HFF-Myc (cell line): ENCODE measurements at places on chromosomes 7 and 10.

DNA sequence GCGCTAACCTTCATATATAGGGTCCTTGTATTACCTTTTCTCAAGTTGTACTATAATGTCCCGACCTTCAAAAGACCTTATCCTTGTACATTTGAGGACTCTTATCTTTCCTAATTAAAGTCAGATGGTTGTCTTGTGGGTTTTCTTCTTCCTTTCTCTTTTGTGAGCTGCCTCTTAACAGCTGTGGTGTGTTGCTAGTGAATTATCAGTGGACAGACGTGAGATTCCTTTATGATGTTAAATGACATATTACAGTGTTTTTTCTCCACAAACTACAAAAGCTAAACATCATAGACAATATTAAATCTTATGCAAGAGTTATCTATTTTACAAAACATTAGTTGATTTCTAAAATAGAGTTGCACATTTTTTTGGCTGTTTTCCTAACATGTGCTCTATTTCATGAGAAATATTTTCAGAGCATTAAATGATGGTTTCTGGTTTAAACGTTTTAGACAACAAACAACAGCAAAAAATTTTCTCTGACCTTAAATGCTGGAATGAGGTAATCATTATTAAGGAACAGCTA, 272.2 kb upstream of the NPVF start:
- DNase-seq = no peak

DNA sequence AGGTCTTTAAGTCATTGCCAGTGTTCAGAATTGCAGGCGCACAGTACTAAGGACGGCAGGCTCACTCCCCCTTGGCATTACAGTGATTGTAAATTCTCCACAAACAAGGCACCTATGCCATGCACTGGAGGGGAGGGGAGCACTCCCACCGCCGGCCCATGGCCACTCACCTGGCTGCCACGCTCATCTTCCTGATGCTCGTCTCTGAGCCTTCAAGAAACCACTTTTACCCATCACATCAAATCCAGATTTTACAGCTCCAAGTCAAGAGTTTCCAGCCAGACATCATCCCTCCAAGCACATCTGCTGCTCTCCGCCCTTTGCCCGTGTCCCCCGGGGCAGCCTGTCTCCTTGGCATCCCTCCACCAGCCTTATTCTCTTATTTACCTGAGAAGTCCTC, 350.2 kb upstream of the SHH start:
- no peak for DNase-seq

- no peak for DNase-seq
These were observed 45.9 kb downstream of the RAMP3 start for GRCh38 chr7:45203459-45203858.

DNA sequence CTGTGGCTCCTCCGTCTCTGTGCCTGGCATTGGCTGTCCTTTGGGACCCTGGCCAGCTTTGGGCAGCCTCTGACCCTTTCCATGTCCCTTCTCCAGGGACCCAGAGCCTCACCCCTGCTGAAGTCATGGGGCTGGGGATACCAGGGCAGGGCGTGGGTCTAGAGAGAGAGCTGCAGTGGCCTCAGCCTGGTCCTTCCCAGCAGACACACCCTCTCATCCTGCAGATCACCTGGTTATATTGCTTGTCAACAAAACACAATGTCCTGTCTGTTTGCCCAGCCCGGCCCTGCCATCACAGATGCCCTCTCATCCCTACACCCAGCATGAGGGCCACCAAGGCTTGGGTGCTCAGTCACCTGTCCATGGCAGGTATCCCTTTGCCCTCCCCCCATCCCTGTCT, 1.8 kb downstream of the MUC17 start:
- DNase-seq = no peak

- DNase-seq = no peak
These were observed 265.8 kb downstream of the EXOC4 start for GRCh38 chr7:133518718-133519117.

GRCh38 chr7:83339907-83340306, 177.2 kb upstream of the PCLO start:
- DNase-seq = no peak

- DNase-seq = no peak
These were observed 11.3 kb downstream of the TNS3 start for GRCh38 chr7:47570649-47571050.

DNA sequence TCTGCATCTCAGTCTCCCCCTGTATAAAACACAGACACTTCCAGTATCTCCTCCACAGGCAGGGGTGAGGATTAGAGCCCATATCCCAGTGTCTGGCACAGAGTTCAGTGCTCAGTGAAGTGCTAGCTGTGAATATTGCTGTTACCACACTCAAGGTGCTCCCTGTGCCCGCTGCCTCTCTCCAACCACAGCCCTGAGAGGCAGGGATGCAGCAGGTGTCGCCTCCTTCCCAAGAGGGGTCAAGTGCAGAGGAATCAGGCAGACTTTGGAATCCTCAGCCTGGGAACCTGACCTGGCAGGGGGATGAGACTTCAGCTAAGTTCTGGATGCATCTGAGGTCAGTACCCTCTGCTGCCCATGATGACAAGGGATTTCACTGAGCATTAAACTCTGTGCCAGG, 163.1 kb downstream of the GFRA1 start:
- no peak for DNase-seq

GRCh38 chr7:125467996-125468854, 538.6 kb upstream of the POT1 start:
- DNase-seq = no peak

GRCh38 chr7:16649196-16649595, 3.2 kb downstream of the BZW2 start:
- no peak for DNase-seq

- DNase-seq = no peak
These were observed 549.0 kb downstream of the TCERG1L start for GRCh38 chr10:130762491-130762890.

DNA sequence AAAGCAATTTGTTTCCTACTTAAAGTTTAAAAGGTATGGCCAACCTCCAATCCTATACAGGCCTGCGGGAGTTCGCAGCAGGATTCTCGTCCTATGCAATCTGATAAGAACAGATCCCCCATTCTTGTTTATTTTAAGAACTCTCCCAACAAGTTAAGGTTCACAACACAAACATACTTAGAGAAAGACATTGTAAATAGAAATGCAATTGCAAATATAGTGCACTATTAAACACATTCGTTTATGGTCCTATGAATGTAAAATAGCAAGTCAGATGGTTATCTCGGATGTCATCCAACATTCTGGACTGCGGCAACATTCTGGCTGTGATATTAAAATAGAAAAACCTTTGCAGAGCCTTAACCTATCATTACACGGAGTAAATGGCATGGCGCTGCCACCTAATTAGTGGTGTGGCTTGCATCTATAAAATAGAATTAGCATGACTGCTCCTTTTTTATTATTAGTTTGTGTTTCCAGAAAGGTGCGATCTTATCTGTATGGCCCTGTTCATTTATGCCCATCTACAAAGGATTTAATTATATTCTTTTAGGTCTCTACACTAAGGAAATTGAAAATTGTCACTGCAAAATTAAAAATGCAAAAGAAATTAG, 37.0 kb downstream of the BEND7 start:
- DNase-seq = no peak

- no peak for DNase-seq
These were observed 2.1 kb upstream of the ADD3 start for GRCh38 chr10:110005719-110006118.

DNA sequence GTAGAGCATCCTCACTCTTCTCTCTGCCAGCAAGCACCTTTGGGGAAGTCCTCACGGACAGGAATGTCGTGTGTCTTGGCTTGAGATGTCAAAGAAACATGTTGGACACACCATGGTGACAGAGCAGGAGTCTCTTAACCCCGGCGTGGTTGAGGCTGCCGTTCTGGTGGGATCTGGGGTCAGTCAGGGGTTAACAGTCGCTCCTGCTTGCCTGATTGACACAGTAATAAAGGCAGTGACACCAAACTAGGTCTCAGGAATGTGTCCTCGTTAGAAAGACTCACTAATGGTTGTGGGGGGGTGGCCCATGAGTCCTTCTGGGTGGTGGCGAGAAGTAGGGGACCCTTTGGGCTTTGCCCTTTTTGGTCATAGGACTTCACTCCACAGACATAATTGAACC, 69.0 kb downstream of the TCF7L2 start:
- DNase-seq = no peak

DNA sequence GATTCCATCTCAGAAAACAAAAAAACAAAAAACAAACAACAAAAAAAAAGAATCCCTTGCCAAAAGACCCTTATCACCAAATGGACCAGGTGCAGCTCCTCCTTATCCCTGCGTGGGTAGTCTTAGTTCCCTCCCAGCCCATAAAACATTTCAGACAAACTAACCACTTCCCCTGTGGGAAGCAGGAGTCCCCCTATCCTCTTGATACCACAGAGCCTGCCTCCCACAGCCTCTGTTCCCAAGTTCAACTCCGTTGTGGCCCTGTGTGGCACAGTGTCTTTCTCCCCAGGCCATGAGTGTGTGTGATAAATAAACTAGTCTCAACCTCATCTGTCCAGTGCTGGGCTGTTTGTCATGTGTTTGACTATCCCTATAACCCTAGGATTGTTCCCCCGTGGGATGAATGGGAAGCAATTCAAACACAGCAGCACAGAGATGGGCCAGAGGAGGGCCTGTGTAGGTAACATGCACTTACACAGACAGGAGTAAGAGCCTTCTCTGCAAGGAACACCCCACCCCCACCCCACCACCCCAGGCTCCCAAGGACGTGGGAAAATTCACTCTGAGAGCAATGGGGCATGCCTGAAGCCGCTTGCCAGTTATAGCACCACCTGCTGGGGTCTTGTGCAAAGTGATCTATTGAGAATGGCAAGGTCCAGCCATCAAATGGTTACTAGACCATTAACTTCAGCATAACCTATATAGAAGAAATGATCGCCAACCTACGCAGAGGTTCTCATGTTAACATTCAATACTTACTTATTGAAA, 147.1 kb upstream of the GHITM start:
- no peak for DNase-seq

DNA sequence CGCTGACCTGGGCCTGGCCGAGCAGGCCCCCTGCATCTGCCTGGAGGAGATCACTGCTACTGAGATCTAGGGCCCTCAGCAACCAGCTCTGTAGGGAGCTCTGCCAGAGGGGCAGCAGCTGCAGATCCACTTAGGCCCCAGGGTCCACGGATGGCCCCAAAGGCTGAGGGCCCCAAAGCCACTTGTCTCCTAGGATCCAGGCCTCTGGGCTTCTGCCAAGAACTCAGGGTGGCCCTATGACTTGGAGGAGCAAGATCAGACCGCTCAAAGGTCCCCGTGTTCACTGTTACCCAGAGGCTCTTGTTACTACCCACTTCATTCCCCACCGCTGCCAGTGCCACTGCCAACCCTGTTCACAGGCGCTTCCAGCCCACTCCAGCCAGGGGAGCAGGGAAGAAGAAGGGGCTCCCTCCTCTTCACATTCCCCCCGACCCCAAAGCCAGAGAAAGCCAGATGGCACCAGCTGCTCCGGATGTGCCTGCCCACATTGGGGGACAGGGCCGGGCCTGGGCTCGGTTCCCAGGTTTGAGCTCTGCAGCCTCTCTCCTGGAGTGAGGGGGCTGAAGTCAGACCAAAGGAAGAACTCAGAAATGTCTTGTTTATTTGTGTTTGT, 7.6 kb downstream of the LZTS2 start:
- no peak for DNase-seq

DNA sequence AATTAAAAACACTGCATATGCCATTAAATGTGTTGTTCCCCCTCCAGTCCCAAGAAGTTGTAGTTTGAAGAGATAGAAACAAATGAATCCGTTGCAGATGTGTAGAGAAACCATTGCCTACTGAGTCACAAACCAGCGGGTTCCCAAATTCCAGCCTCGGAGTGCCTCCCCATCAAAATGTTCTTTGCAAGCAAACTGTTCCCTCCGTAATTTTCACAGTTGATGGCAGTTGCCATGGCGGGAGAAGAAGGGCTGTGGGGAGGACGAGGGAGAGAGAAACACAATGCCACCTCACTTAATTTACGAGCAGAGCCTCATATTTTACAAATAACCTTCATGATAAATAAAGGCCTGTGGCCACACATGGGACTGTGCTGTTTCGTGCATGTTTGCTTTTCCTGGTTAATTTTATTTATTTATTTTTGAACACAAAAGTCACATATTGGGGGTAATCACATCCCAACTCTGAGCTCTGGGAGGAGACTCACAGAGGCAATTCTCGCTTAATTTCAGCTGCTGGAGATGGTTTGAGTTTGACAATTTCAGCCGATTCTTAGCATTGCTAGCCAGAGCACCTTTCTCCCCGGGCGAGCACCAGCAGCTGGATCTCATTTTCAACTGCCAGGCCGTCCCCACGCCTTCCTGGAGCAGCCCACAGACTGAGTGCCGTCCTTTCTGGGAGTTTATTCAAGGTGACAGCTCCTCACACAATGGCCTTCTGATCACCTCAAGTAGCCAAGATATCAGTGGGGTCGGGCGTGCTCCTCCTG, 1084.2 kb downstream of the KCNMA1 start:
- DNase-seq = peak; percentile 52

DNA sequence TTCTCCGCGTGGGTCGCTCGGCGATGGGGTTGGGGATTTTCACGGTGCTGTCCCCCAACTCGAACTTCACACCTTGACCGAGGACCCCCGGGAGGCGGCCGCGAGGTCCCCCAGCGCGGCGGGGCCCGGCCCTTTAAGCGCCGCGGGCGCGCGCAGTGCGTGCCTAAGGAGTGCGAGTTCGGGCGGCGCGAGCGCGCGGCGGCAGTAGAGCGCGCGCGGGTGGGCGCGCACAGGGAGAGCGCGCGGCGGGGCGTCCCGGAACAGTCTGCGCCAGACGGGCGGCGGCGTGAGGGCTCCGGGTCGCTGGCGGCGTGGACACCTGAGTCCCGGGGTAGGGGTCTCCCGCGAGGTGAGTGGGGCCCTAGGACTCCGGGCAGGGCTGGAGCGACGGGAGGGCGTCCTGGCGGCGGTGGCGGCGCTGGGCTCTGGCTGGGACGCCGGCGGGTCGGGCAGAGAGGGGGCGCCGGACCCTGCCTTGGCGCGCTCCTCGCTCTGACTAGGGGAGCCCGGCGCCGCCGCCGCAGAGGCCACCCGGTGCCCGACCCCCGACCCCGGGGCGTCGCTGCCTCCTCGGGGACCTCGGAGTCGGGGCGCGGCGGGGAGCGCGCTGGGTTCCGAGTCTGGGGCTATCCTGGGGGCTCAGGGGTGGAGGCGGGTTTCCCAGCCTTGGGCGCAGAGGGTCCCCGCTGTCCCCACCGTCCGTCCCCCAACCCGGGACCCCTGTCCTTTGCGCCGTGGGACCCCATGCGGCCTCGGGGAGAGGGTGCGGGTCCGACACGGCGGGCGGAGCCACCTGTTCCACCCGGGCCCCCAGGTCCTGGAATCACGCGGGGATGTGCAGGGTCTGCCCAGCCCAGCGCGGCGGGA, at the start of gene PROSER2:
TSS of gene PROSER2 (plus strand) at position 235 of the 867 bp plus-strand sequence. CDS start 28,722 bp downstream, outside the sequence.
- no peak for DNase-seq

DNA sequence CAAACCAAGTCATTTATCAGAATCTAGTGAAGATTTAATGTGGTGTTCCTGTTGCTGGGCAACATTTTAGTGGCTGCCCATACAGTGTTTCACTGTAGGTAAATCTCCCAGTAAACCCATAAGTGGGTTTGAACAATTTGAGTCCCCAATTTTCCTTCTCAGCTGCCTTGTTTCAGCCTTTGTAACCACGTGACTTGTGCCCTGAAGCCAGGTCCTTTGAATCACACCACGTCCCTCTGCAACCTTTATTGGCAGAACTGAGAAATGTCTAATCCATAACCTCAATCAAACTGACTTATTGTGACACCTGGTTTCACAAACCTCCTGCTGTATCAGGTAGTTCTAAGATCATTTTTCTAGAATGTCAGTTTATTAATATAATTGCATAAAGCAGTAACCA, 30.1 kb downstream of the SND1 start:
- no peak for DNase-seq

GRCh38 chr10:28663576-28664368, 13.5 kb upstream of the BAMBI start:
- DNase-seq = peak; percentile 35

- DNase-seq = no peak
These were observed 2.0 kb upstream of the PANK1 start for GRCh38 chr10:89646889-89647657.
